ENCODE measurements at places on chromosomes 11 and 22. TPM values are rescaled to one million over a fixed set of nuclear protein-coding genes. Genes with fewer than 3 reads are reported as not detected.

- no peak overlapping the region for H3K27ac ChIP-seq
- H3K4me3 ChIP-seq, result no peak overlapping the region
- H3K4me1 ChIP-seq, result no peaks in the 10 kb centered on the region
- no peaks in the 10 kb centered on the region for H3K36me3 ChIP-seq
Observed at GRCh38 chr11:116505298-116506262, 267.2 kb downstream of the BUD13 start.

DNA sequence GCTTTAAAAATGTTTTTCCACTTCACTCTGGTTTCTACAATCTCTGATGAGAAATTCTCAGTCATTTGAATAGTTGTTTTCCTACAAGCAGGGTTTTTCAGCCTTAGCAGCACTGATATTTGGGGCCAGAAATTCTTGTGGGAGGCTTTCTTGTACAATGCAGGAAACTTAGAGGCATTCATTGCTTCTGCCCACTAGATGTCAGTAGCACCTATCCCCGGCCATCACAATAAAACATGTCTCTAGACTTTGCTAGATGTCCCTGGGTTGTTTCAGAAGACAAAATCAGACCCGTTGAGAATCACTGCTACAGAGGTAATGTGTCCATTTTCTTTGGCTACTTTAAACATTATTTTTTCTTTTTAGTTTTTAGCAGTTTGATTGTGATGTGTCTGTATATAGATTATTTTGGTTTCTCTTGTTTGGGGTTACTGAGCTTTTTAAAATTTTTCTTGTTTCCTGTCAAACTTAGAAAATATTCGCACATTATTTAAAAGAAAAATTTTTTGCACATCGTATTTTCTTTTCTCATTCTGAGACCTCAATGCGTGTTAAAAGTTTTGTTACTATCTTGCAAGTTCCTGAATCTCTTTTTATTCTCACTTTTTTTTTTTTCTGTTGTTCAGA lies 60.8 kb upstream of the CCDC179 start:
- no peaks in the 10 kb centered on the region for H3K36me3 ChIP-seq

DNA sequence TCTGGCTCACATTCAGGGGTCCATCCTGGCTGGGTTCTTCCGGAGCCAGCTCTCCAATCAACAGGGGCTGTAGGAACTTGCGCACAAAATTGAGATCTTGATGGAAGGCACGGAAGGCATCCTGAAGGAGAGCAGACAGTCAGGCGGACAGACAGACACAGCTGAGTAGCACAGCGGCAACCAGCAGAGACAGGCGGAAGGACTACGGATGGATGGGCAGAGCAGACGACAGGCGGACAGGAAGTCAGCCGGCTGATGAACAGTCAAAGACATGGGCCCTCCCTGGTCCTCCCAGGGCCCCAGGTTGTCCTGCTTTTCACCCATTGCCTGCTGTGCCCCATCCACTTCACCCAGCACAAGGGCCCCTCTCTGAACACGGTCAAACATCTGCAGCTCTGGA lies 11.3 kb downstream of the FADS3 start:
- H3K36me3 ChIP-seq, result peaks cover 11% of the 10 kb centered on the region
- no peaks in the 10 kb centered on the region for H3K4me1 ChIP-seq
- no peaks in the 10 kb centered on the region for H3K27me3 ChIP-seq
- no peak overlapping the region for H3K27ac ChIP-seq
- H3K4me3 ChIP-seq, result no peak overlapping the region

GRCh38 chr22:21451545-21452520 lies 15.4 kb upstream of the TMEM191C start:
- peak; percentile 28 for DNase-seq
- H3K36me3 ChIP-seq, result peaks cover 3% of the 10 kb centered on the region
- H3K27me3 ChIP-seq, result no peaks in the 10 kb centered on the region
- no peak overlapping the region for H3K4me3 ChIP-seq
- no peak overlapping the region for H3K27ac ChIP-seq

- H3K4me3 ChIP-seq, result no peak overlapping the region
- H3K36me3 ChIP-seq, result no peaks in the 10 kb centered on the region
- no peak for DNase-seq
- peaks cover 25% of the 10 kb centered on the region for H3K4me1 ChIP-seq
- H3K27me3 ChIP-seq, result no peaks in the 10 kb centered on the region
Observed at GRCh38 chr11:130613396-130613795, 165.0 kb downstream of the ADAMTS15 start.

- no peaks in the 10 kb centered on the region for H3K27me3 ChIP-seq
- H3K4me3 ChIP-seq, result peak overlapping the region; percentile 77
- peak overlapping the region; percentile 92 for H3K27ac ChIP-seq
- DNase-seq, result peak; percentile 69
- peaks cover 65% of the 10 kb centered on the region for H3K4me1 ChIP-seq
- no peaks in the 10 kb centered on the region for H3K36me3 ChIP-seq
Observed at GRCh38 chr11:66637557-66638176, 836 bp upstream of the RBM4 start.

DNA sequence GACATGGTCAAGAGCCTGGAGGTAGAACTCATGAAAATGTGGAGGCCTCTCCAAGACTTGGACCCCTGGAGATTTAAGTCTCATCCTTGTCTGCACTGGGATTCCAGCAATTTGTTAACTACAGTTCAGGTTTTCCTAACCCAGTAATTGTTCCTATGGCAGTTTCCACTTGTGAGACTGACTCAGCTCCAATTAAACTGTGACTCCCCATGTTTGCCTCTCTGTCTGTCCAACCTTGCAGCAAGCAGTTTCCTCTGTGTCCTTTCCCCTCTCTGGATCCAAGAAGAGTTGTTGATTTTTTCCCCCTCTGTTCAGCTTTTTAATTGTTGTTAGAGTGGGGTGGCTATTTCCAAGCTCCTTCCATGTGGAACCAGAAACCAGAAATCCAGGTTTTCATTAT lies 16.2 kb upstream of the ARHGAP20 start:
- H3K4me3 ChIP-seq, result no peak overlapping the region
- H3K36me3 ChIP-seq, result no peaks in the 10 kb centered on the region
- H3K27ac ChIP-seq, result no peak overlapping the region
- H3K27me3 ChIP-seq, result no peaks in the 10 kb centered on the region
- DNase-seq, result no peak

GRCh38 chr11:116300232-116300631 lies 472.6 kb downstream of the BUD13 start:
- H3K27ac ChIP-seq, result no peak overlapping the region
- no peak for DNase-seq
- H3K4me3 ChIP-seq, result no peak overlapping the region
- H3K36me3 ChIP-seq, result no peaks in the 10 kb centered on the region

DNA sequence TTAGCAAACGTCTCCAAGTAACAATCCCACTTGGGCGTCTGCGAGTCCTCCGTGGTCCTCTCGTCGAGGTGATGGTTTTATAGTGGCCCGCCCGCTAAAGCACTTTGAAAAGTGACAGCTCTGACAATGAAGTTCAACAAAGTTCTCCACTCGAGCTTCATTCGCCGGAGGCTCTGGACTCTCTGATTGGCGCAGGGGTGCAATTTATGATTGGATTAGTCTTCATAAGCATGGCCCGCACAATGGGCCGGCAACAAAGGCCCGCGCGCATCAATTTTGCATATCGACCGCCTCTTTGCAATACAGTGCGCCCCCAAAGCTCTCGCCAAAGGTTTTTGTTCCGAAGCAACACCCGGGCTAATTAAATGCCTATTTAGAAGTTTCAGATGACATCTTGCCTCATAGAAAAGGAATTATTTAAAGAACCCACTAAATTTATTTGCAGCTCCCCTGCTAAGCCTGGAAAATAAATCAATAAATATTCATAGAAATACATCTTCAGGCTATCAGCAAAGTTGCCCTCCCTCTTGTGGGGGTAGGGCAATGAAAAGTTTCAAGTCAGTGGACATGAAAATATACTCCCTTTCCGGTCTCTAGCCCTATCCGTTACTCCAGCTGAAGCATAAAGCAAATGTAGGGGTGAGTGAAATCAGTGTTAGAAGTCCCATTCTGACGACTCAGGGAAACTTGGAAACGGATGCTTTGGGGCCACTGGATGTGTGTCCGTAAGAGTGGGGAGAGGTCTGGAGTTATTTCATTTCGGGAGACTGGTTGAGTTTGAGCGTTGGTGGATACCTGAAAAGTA lies at the start of gene DBX1:
TSS of gene DBX1 (minus strand) at position 51 of the 805 bp plus-strand sequence. CDS start 151 bp downstream, outside the sequence.
- H3K27me3 ChIP-seq, result peaks cover 81% of the 10 kb centered on the region
- H3K4me3 ChIP-seq, result no peak within 1 kb of the TSS
- DNase-seq, result no peak
- H3K27ac ChIP-seq, result no peak within 1 kb of the TSS
- no peaks in the 10 kb centered on the region for H3K36me3 ChIP-seq

DNA sequence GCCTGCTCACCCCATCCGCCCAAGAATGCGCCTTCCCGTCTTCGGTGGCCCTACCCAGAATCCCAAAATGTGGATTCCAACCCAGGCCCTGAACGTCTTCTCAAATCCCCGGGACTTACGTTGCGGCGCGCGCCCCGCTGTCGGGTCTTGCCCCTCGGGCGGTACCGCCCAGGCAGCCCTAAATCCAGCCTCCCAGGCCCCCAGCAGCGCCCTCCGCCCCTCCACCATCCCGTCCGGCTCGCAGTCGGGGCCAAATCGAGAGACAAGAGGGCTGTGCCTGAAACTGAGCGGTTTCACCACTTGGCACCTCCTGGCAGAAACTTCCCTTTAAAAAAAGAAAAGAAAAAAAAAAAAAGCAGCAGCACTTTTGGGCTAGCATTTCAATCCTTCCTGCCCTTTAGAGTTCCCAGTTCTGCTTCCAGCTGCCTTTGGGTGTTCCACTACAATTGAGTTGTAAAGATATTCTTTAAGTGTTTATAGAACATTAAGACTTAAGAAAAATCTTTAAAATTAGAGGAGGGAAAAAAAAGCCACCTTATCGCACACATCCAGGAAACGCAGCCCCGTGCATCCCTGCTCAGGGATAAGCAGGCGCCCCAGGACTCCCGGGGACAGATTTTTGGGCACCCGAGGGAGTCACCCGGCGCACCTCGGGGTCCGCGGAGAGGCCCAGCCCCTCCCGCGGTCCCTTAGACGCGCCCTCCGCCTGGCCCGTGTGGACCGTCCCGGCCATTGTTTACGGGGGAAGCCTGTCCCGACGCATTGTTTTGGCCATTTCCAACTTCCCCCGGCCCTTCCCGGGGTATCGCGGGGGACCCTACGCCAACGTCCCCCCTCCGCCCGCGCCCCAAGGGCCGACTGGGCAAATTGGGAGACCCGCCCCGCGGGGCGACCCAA lies 57.6 kb downstream of the KCNJ4 start:
- H3K4me1 ChIP-seq, result peaks cover 25% of the 10 kb centered on the region
- peak overlapping the region; percentile 59 for H3K4me3 ChIP-seq

GRCh38 chr11:111601636-111601978 lies 642 bp upstream of the SIK2 start:
- peak overlapping the region; percentile 92 for H3K4me3 ChIP-seq
- H3K4me1 ChIP-seq, result peaks cover 42% of the 10 kb centered on the region
- no peak for DNase-seq
- H3K27me3 ChIP-seq, result no peaks in the 10 kb centered on the region
- no peaks in the 10 kb centered on the region for H3K36me3 ChIP-seq

DNA sequence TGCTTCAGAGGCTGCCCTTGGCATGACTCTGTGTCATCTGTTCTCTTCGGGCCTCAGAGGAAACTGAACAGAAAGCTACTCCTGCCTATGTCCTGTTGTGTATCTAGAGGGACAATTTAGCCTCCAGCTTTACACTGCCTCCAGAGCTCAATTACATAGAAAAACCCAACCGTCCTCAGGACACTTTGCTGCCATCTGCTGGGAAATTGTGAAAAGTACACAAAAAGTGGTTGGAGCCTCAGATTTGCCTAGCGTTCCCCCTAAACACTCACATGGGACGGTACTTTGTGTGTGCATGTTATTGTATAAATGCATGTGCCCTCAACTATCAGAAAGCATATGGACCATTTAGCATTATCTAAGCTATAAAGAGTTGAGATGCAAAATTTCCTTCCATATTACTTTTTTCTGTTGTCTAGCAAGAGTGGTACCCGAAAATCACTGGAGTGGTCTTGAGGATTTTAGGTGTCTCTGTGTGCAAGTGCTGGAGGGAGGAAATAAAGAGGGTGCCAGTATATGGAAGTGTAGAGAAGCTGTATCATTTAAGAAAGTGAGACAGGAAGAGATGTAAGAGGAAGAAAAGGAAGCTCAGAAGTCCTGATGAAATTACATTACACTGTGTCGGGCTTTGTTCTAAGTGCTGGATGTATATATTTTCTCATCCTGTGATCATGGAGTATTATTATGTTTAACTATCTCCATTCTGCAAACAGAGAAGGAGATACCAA lies 8.7 kb upstream of the MS4A4E start:
- no peaks in the 10 kb centered on the region for H3K27me3 ChIP-seq
- H3K27ac ChIP-seq, result no peak overlapping the region
- no peak for DNase-seq
- no peaks in the 10 kb centered on the region for H3K36me3 ChIP-seq

GRCh38 chr11:78690352-78690987 lies 115.8 kb upstream of the NARS2 start:
- no peaks in the 10 kb centered on the region for H3K4me1 ChIP-seq
- H3K4me3 ChIP-seq, result no peak overlapping the region
- DNase-seq, result no peak
- no peaks in the 10 kb centered on the region for H3K36me3 ChIP-seq
- no peaks in the 10 kb centered on the region for H3K27me3 ChIP-seq

DNA sequence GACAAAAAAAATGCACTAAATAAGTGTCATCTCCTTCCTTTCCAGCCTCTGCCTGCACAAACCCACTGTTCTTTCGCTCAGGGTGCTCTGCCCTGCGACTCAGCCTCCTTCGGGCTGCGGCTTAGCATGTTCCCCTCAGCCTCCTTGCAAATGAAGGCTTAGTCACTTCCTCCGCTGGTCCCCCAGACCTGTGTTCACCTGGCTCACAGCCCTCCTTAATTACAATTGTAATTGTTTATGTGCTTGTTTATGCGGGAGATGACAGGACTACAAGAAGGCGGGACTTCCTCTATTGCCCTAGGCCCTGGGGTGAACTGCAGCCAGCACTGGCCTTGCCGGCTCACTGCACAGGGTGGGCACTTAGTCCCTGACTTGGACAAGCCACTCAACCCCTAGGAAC lies 303.6 kb downstream of the KIRREL3 start:
- no peaks in the 10 kb centered on the region for H3K27me3 ChIP-seq
- H3K4me3 ChIP-seq, result no peak overlapping the region

DNA sequence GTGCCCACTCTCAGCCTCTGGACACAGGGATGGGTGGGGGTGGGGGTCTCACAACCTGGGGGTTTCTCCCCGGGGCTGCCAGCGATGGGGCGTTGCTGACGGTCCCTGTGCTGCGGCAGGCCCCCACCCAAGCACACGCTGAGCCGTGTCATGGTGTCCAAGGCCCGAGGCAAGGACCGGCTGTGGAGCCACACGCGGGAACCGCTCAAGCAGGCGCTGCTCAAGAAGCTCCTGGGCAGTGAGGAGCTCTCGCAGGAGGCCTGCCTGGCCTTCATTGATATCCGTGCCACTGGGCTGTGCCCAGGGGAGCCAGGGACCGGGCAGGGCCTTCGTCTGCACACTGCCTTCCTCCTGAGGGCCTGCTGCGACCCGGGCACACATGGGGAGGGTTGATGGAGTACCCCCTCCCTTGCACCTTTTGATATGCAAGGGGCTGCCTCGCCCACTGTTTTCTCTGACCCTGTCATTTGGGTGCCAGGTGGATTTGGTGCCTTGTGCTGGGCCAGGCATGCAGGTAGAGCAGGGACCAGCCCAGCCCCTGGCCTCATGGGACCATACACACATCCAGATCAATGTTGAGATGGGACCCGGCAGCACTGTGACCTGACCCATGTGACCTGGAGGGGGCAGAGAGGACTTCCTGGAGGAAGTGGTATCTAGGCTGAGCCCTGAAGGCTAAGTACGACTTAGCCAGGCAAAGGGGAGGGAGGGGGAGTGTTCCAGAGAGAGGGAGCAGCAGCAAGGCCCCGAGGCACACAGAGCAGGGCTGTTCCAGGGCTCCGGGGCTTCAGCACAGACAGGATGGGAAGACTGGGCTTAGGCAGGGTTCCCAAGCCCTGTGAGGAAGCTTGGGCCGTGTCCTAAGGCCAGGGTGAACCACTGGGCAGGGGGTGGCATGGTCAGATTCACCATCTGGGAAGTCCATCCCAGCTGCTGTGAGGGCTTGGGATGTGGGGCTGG lies 75.2 kb downstream of the MYO7A start:
- H3K4me1 ChIP-seq, result no peaks in the 10 kb centered on the region
- no peaks in the 10 kb centered on the region for H3K27me3 ChIP-seq
- DNase-seq, result peak; percentile 51
- H3K27ac ChIP-seq, result no peak overlapping the region
- H3K36me3 ChIP-seq, result no peaks in the 10 kb centered on the region

The B4GALNT4 gene
- total RNA-seq, result 1.4 TPM
